ENCODE measurements at places on chromosomes 13 and 19.

GRCh38 chr19:29450306-29450705 lies 75.5 kb upstream of the VSTM2B start:
- no peak for DNase-seq

- DNase-seq, result no peak
Observed at GRCh38 chr13:47845981-47846380, 155.1 kb downstream of the SUCLA2 start.

GRCh38 chr13:46134494-46134893 lies 29.7 kb upstream of the CPB2 start:
- no peak for DNase-seq

DNA sequence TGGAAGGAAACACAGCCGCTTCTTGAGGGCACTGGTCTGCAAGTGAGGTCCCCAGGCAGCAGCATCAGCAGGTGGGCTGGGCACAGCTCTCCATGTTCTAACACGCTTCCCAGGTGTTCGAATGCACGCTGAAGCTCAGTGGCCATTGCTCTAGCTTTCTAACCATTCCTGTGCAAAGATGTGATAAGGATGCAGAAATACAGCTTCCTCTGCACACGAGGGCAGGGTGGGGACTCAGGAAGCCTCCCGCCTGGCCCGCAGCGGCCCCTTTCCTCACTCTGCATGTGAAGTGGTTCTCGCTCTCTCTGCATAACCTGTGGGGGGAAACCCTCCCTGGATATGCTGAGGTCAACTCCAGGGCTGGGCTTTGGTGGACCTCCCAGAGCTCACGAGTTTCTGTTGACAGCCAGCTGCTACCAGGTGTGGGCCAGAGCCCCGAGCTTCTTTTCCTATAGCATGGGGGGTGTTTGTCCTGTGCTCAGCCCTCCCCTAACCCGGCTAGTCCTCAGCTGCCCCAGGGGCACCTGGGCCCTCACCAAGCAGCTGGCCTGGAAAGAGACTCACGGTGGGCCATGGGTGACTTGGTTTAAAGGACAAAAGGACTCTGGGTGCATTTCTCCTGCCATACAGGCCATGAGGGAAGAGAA lies 168.2 kb downstream of the TEX29 start:
- no peak for DNase-seq

DNA sequence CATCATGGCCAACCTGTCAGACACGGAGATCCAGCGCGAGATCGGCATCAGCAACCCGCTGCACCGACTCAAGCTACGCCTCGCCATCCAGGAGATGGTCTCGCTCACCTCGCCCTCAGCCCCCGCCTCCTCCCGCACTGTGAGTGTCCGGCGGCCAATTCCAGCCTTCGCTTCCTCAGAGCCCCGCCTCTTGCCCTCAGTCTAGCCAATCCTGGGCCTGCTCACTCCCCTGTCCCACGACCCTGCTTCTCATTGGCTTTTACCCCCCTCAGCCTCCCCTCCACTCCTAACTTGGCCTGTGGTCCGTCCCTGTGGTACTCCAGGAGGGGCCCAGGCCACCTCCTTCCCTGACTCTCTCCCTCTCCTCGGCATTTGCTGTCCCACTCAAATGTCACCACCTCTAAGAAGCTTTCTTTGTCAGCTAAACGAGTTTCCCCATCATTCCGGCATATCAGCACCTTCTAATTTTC lies 12.3 kb downstream of the HRC start:
- peak; percentile 48 for DNase-seq

DNA sequence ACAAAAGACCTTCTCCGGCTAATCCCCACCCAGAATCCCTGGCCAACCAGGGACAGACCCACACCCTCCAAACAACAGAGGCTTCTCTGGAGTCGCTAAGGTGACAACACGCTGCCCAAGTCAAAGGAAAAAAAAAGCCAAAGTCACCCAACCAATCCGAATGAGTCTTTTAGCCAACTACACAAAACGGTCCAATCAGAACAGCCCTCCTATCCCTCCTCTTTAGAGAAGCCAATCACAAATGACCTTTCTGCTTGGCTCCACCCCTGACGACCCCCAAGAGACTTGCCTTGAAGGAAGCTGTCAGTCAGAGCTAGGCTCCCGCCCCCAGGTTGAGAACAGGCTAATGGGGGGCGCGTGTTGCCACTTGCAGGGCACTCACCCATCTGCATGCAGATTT lies 6.6 kb upstream of the FBXW9 start:
- DNase-seq, result no peak

GRCh38 chr19:6103217-6103644 lies 7.1 kb downstream of the RFX2 start:
- no peak for DNase-seq

- no peak for DNase-seq
Observed at GRCh38 chr13:100306030-100306429, 217.1 kb downstream of the PCCA start.

DNA sequence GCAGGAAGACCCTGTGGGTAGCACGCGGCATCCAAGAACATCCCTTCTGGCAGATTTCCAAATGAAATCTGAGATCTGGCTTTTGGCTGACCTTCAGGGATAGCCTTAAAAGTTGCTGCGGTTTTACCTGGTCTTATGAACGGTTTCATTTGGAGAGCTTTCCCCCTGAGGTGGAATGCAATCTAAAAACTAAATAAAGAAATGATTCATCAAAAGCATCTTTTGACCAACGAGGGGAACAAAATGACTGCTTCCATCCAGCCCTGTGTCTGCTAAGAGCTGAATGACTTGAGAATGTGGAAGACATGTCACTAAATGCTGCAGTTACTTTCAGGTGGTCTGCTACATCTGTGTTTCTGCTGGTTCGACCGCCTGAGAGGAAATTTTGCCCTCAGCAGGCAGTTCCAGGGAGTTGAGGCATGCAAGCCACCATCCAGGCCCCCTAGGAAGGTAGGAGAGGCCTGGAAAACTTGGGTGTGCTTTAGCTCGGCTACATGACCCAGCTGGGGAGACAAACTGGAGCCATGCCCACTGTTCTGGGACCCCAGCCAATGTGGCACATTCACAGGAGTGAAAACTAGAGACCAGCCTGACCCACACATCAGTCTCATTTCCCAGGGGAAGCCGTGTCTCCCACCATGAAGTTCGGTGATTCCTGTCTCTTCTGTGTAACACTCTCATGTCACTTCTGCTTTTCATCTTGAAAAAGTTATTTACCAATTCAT lies 175.1 kb upstream of the KL start:
- DNase-seq, result no peak

DNA sequence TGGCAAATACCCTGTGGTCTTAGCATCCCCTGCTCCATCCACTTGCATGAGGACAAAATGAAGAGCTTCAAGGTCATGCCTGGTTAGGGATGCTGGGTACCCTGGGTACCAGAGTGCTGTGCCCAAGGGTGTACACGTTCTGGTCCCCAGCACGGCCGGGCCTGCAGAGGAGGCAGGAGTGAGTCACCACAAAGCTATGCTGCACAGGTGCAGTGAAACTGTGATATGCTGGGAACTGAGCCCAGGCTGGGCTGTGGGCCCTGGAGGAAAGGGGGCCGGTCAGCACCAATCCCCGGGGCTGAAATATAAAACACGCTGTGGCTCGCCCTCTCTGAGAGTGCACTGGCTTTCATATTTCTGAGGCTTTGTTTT lies 95.1 kb downstream of the TSHZ3 start:
- no peak for DNase-seq

GRCh38 chr19:19737559-19738332 lies 4.8 kb upstream of the ZNF14 start:
- no peak for DNase-seq

DNA sequence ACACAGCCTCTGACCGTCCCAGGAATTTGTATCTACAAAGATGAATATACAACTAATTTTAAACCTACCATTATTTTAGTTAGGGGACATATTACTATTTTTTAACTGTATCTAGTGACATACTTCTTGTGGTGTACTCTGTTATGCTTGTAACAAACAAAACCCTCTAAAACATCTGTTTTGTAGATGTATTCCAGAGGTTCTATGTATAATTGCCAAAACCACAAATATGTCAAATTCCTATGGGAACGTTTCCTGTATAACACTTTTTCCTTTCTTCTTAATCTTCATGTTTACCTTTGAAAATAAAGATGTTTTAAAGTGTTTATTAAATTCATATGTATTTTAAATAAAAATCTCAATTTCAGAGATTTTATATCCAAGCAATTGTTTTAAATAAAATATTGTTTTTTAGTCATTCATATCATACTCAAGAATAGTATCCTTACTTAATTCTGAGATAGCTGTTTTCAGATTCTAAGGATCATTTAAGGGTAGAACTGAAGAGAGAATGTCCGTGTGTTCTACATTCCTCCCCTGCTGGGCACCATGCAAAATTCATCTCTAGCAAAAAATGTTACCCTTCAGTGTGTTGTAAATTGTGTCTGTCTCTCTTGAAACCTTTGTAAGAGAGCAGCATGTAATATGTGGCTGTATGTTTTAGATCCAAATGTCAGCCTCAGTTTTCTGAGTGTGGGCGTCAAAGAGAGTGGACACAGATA lies 1327.7 kb downstream of the EFNB2 start:
- no peak for DNase-seq

DNA sequence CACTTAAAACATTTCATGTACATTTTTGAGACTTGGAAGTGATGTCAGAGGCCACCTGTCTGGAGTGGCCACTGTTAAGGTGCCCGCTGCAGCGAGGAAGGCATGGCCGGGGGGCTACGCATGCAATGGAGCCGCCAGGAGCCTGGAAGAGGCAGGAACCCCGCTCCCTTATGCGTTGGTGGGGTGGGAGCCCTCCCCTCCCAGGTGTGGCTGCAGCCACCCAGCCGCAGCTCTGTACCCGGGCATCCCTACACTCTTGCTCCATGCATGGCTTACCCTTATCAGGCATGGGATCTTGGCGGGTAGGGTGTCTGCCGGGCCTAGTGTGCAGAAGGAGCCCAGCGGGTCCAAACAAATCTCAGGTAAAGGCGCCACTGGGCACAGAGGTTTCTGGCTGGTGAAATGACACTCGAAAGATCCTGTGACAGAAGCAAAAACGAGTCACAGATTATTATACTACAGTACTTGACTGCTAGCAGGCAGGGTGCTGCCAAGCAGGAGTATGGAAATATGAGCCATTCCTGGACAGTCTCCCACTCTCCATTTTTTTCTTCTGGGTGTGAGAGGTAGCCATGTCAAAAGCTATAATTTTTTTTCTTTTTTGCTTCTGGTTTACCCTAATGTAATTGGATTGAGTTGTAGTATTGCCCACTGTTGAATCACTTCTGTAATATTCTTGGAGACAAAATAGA lies 1606.3 kb upstream of the MIR17HG start:
- DNase-seq, result no peak

DNA sequence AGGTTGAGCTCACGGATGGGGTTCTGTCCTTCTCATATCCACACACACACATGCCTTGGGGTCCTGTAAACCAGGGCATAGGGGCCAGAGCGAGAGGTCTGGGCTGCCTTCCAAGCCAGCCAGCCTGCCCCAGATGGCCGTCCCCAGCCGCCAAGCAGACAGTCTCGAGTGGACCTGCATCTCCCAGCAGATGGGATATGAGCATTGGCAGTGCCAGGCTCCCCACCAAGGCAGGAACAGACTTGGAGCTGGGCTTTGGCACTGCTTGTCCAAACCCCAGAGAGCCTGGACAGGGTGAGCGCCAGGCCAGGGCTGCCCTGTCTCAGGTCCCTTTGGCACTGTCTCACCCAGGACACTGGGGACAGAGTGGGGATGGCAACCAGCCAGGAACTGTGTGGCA lies 130.4 kb downstream of the DPF1 start:
- DNase-seq, result no peak

GRCh38 chr19:4310247-4311121 lies 6.1 kb downstream of the FSD1 start:
- no peak for DNase-seq

DNA sequence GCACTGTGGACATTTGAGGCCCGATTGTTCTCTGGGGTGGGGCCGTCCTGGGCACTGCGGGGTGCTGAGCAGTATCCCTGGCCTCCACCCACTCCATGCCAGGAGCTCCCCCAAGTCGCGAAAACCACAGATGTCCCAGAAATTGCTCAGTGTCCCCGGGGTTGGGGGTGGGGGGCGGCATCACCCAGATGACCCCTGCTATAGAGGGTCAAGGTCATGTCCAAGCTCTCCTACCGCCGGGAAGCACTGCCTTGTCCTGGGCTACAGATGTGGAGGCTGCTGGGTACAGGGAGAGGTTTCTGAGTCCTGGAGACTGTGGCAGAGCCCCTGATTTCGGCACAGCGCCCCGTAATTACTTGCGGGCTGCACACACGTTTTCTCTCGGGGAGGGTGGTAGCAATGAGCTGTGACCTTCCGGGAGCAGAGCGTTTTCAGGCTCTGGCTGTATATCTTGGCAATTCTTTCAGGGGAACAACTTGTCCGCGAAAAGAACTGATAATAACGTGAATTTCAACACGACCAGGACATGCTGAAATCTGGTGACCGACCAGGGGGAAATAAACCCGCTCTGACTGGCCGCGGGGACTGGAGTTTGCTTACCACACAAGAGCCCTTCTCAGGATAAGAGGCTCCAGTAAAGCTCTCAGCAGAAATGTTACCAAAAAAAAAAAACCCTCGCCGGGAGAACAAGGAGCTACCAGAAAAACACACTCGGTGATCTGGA lies 68.1 kb downstream of the GNG7 start:
- DNase-seq, result no peak

DNA sequence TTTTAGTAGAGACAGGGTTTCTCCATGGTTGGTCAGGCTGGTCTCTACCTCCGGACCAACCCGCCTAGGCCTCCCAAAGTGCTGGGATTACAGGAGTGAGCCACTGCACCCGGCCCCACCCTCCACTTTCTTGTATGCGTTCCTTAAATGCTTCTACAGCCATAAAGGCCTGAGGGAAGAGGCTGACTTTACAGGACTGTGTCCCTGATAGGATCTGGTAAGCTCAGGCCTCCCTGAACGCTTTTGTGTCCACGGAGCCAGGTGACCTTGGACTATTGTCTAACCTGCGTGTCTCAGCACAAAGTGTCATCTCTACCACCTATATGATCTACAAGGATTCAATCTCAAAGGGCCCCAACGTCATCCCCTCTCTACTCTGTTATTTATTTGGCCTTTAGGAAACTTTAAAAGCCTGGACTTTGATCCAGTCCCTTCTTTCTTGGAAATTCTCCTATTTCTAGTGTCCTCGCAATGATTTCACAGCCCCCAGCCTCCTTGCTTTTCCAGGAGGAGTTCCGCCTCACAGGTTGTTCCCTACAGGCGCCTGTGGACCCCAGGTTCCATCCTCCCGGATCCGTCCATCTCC lies 701 bp downstream of the ZNF552 start:
- DNase-seq, result no peak

- DNase-seq, result no peak
Observed at GRCh38 chr19:40502647-40503319, 36.0 kb downstream of the SPTBN4 start.

- DNase-seq, result no peak
Observed at GRCh38 chr19:3679581-3679980, 20.7 kb downstream of the PIP5K1C start.

- no peak for DNase-seq
Observed at GRCh38 chr19:17829855-17830566, 8.7 kb upstream of the INSL3 start.

- DNase-seq, result peak; percentile 92
Observed at GRCh38 chr13:24922745-24923591, 159.0 kb downstream of the RNF17 start.

GRCh38 chr13:41851351-41851750 lies 109.6 kb downstream of the VWA8 start:
- no peak for DNase-seq

GRCh38 chr13:42333613-42334328 lies 61.8 kb downstream of the AKAP11 start:
- DNase-seq, result peak; percentile 19

- no peak for DNase-seq
Observed at GRCh38 chr13:20127262-20127561, 33.6 kb downstream of the GJA3 start.
